Lower lobe of right lung (tissue), 2 donors: ENCODE measurements at places on chromosomes 6 and 20. TPM values are rescaled to one million over a fixed set of nuclear protein-coding genes. Genes with fewer than 3 reads are reported as not detected.

PLAGL2 gene
- 17.6 TPM for total RNA-seq

DNA sequence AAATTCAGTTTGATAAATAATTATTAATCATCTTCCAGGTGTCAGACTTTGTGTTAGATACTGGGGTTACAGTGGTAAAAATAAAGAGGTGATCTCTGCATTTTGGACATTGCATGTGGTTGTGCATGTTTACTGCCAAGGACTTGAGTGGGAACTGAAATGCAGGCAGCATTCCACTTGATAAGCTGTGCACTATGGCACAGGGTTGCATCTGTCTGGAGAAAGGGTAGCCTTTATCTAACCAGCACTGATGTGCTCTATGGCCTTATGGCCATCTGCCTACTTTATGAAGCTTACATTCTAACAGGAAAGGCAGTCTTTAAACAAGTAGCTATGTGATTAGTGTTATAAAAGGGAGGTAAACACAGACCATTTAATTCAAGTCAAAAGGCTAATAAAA, 53.0 kb upstream of the MLIP start:
- no peak overlapping the region for H3K4me3 ChIP-seq
- no peaks in the 10 kb centered on the region for H3K4me1 ChIP-seq
- H3K36me3 ChIP-seq = no peaks in the 10 kb centered on the region
- no peak overlapping the region for H3K27ac ChIP-seq
- DNase-seq = no peak
- H3K27me3 ChIP-seq = no peaks in the 10 kb centered on the region

CPNE5 gene
- total RNA-seq = 2.4 TPM

DNA sequence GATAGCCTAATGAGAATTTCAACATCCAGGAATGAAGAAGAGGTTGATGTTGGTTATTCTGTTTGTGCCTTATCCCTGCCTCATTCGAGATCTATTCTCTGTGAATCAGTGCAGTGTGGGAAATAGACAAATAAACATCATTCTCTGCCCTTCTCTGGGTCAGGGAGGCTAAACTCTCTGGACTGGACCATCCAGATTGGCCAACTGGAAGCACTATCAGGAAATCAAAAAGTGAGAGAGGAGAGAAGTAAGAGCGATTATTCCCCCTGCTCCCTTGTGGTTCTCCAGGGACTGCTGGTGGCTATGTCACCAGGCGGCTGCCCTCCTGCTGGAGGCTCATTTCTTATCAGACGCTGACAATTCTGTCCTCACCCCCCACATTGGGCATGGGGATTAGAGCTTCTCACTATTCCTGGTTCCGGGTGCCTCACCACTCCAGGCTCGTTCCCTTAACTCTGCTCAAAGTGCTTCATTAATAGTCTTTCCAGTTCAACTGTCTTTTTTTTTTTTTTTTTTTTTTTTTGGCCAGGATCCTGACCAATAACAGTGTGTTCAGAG, 201.7 kb upstream of the RREB1 start:
- H3K4me1 ChIP-seq = no peaks in the 10 kb centered on the region
- no peaks in the 10 kb centered on the region for H3K36me3 ChIP-seq
- no peak overlapping the region for H3K4me3 ChIP-seq
- H3K27me3 ChIP-seq = no peaks in the 10 kb centered on the region
- no peak overlapping the region for H3K27ac ChIP-seq

C6orf141 gene
- 4.1 TPM for total RNA-seq

MDN1 gene
- total RNA-seq = 29.6 TPM

DNA sequence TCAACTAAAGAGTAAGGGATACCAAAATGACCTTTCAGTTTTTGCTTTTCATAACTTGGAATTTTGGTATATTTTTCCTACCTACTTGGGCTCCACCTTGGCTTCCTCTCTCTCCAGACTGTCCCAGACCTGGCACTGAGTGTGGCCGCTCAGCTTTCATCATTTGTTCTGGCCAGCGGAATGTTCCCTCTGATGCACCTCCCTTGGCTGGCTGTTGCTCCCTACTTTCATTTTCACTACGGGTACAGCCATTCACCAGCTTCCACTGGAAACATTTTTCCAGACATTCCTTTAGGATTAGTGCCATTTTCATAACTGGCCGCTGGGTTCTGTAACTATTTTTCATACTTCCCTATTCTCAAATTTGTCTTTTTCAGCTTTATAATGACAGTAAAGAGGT, 487.4 kb downstream of the TENT5A start:
- no peak overlapping the region for H3K4me3 ChIP-seq
- H3K4me1 ChIP-seq = no peaks in the 10 kb centered on the region
- H3K27ac ChIP-seq = no peak overlapping the region
- no peak for DNase-seq

DNA sequence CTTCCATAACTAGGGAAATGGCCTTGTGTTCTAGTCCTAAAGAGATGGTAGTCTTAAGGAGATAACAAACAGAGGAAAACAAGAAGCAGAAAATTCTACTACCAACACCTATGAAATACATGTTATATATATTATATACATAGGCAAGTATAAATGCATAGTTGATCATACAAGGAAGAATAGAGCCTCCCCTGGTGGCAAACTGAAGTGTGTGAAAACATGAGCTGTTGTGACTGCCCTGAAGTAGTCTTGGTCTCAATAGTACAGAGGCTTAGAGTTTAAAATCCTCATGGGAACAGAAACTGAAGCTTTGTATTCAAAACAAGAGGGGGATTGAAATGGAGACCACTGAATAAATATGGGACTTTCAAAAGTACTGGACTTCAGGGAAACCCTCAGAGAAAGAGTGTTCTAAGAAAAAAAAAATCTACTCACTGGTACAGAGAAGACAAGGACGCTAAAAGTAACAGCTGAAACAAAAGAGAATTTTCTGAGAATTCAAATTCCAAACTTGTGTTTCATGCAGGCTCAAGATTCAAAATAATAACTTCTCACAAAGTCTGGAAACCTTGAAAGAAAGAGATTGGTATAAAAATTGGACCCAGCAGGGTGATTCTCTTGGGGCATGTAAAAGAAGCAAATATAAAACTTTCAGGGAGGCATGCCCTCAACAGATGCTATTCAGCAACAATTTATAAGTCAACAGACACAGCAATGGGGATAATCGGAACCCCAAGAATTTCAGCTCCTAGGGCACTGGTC, 59.7 kb upstream of the SAMD3 start:
- H3K36me3 ChIP-seq = no peaks in the 10 kb centered on the region
- no peak overlapping the region for H3K4me3 ChIP-seq
- no peak overlapping the region for H3K27ac ChIP-seq
- H3K4me1 ChIP-seq = no peaks in the 10 kb centered on the region

MPIG6B gene
- total RNA-seq = 2.6 TPM

NMBR gene
- not detected for total RNA-seq

DNA sequence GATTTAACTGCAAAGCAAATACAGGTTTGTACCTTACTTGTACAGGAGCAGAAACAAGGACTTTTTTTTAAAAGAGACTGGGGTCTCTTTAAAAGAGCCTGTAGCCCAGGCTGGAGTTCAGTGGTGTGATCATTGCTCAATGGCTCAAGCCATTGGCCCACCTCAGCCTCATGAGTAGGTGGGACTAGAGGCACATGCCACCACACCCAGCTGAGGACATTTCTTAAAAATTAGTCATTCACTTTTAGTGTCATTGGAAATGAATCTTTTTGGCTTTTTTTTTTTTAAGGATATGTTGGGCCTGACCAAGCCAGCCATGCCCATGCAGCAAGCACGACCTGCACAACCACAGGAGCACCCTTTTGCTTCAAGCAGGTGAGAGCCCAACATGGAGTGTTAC, 16.9 kb downstream of the SEC23B start:
- H3K36me3 ChIP-seq = peaks cover 67% of the 10 kb centered on the region
- H3K27me3 ChIP-seq = no peaks in the 10 kb centered on the region
- H3K27ac ChIP-seq = no peak overlapping the region
- no peak overlapping the region for H3K4me3 ChIP-seq
- DNase-seq = no peak
- H3K4me1 ChIP-seq = no peaks in the 10 kb centered on the region

SLC23A2 gene
- 19.2 TPM for total RNA-seq

DNA sequence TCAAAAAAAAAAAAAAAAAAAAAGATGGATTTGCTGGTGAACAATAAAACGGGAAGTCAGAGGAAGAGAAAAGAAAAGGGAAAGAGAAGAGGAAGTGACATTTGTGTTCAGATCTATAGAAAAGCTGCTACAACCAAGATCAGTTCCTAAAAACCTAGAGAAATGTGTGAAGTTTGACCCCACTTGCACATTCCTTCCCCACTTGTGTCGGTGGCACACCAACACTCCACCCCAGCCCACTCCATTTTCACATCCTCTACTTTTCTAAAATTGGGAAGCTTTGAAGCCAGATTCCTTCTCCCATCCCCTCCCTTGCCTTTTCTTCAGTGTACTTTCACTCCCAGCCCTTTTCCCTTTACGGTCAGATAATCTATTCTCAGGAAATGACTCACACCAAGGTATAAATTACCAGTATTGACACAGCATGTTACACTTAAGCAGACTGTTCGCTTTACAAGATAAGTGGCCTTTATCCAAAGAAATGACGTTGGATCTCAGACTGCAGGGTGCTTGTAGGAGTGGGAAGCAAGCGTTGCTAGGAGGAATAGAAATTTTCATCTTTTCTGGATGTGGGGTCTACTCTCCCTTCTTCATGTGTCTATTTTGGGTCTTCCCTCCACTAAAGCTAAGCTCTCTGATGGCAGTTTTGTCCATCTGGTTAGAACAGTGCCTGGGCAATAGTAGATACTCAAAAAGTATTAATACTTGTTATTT, 92.5 kb upstream of the ADGRF1 start:
- no peak overlapping the region for H3K4me3 ChIP-seq
- H3K36me3 ChIP-seq = no peaks in the 10 kb centered on the region
- no peak overlapping the region for H3K27ac ChIP-seq
- DNase-seq = no peak
- no peaks in the 10 kb centered on the region for H3K27me3 ChIP-seq

DNA sequence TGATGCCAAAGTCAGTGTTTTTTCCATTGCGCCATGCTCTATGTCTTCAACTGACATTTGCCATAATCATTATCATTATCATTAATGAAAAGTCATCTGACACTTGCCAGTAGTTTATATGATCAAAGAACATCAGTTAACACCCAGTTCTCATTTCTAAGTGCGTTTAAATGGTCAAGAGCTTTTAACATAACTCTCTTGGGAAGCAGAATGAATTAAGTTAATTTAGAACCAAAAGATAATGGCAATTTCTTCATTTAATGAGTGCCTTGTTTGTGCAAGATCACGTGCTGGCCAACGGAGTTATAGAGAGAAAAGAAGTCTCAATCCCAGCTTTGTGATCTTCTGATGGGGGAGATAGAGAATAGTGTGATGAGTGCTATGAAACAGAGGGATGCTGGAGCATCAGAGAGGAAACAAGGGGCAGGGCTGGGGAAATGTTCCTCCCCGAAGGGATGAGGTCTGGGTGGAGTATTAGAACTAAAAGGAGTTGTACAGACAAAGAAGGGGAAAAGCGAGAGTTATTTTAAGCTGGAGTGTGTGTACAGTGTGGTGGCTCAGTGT, 20.3 kb downstream of the ANKS1A start:
- H3K27me3 ChIP-seq = no peaks in the 10 kb centered on the region
- no peak for DNase-seq
- H3K4me1 ChIP-seq = peaks cover 27% of the 10 kb centered on the region
- no peak overlapping the region for H3K4me3 ChIP-seq
- H3K36me3 ChIP-seq = peaks cover 4% of the 10 kb centered on the region

GRCh38 chr6:62978920-62979319, 232.3 kb upstream of the FKBP1C start:
- H3K4me1 ChIP-seq = no peaks in the 10 kb centered on the region
- H3K36me3 ChIP-seq = no peaks in the 10 kb centered on the region
- no peaks in the 10 kb centered on the region for H3K27me3 ChIP-seq
- no peak for DNase-seq

NRN1 gene
- 15.0 TPM for total RNA-seq

- H3K4me1 ChIP-seq = peaks cover 59% of the 10 kb centered on the region
- DNase-seq = peak; percentile 20
- no peak overlapping the region for H3K4me3 ChIP-seq
- no peaks in the 10 kb centered on the region for H3K27me3 ChIP-seq
- peaks cover 78% of the 10 kb centered on the region for H3K36me3 ChIP-seq
Measured at GRCh38 chr20:38143238-38143645, 21.8 kb downstream of the TGM2 start.

DNA sequence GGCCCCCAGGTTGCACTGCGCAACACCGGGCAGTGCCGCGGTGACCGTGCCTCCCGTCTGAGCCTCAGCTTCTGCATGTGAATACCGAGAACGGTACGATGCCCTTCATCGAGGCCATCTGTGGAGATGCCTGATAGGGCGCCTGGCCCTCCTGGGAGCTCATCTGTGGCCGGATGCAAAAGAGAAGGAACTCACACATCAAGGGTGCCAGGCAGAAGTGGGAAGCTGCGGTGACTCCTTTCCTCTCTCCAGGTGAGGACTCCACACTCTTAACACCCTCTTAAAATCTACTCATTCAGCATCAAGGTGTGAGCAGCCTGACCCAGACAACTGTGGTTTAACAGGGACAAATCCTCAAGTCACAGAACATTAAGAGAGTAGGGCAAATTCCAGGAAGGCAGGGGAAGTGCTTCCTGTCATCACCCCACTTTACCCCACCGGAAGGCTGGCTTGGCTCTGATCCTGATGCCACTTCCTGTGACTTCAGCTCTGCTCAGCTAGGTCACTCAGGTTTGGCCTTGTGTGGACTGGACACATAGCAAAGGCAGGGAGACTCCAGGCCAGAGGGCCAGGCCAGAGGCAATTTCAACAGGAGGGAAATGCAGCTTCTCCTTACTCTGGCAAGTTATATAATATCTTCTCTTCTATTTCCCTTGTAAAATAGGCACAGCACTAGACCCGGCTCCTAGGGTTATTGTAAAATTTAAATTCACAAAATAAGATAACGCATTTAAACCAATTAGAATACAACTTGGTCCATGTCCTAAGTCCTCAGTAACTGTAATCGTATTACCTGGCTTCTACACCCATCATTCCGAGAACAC, 69.4 kb downstream of the CPNE5 start:
- DNase-seq = peak; percentile 55
- H3K36me3 ChIP-seq = no peaks in the 10 kb centered on the region
- peak overlapping the region; percentile 53 for H3K27ac ChIP-seq
- H3K4me3 ChIP-seq = no peak overlapping the region
- H3K27me3 ChIP-seq = no peaks in the 10 kb centered on the region

DNA sequence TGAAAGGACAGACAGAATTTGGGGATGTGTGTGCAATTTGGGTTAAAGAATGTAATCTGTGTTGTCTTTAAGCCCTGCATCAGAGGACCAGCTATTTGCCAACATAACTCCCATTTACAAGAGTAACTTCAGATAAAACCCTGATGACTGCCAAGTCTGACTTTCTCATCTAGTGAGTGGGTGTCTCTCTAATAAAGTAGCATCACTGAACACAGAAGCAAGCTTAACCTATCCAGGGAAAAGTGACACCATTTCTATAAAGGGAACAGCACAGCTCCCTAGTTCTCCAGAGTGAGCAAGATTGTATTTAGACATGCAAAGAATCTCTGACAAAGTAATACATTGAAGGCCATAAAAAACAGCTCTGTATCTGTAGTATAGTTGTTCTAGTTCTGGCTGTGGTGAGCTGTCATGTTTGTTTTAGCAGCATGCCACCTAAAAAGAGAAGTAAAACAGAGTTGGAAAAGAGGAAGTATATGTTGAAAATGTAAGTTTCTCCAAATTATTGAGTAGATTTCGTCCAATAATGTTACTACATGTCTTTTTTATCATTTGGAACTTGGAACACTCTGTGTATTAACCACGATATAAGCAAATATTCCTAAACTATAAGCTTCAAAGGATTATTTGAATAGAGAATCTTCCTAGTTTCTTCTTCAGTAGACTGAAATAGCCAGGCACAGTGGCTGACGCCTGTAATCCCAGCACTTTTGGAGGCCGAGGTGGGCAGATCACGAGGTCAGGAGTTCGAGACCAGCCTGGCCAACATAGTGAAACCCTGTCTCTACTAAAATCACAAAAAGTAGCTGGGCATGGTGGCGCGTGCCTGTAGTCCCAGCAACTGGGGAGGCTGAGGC, 8.8 kb upstream of the PIM1 start:
- H3K27me3 ChIP-seq = no peaks in the 10 kb centered on the region
- no peak for DNase-seq
- H3K4me3 ChIP-seq = no peak overlapping the region
- H3K36me3 ChIP-seq = no peaks in the 10 kb centered on the region
- peaks cover 8% of the 10 kb centered on the region for H3K4me1 ChIP-seq

MUCL3 gene
- 5.3 TPM for total RNA-seq
